Activated T-cell treated with anti-CD3 and anti-CD28 coated beads, Interleukin-2, amount 50 U/mL, for 72 hours (primary cell): ENCODE measurements at places on chromosomes 7 and 10.

- DNase-seq = no peak
These were observed 678.4 kb downstream of the PHTF2 start for GRCh38 chr7:78476851-78477405.

DNA sequence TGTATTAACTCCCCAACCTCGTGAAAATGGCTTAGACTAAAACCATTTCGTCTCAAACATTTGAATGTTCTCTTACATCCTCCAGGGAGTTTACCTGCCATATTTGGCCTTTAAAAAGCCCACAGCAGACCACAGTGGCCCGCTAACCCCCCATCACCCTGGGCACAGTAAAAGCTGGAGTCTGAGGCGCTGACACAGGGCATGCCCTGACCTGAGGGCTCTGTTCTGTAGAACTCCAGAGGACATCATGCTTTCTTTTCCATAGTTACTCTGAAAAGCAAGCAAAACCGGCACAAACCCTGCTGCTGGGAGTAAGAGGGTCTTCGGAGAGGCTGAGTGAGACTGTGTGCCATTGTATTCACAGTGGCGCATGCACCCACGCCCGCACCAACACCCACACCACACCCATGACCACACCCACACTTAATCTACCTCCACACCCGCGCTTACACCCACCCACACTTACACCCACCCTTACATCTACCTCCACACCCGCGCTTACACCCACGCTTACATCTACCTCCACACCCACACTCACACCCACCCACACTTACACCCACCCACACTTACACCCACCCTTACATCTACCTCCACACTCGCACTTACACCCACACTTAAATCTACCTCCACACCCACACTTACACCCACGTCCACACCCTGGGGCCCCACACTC, 32.1 kb downstream of the LRRC27 start:
- no peak for DNase-seq

GRCh38 chr7:99203092-99203491, 4.8 kb downstream of the KPNA7 start:
- no peak for DNase-seq

GRCh38 chr7:75906991-75907667, 7.8 kb upstream of the POR start:
- no peak for DNase-seq

DNA sequence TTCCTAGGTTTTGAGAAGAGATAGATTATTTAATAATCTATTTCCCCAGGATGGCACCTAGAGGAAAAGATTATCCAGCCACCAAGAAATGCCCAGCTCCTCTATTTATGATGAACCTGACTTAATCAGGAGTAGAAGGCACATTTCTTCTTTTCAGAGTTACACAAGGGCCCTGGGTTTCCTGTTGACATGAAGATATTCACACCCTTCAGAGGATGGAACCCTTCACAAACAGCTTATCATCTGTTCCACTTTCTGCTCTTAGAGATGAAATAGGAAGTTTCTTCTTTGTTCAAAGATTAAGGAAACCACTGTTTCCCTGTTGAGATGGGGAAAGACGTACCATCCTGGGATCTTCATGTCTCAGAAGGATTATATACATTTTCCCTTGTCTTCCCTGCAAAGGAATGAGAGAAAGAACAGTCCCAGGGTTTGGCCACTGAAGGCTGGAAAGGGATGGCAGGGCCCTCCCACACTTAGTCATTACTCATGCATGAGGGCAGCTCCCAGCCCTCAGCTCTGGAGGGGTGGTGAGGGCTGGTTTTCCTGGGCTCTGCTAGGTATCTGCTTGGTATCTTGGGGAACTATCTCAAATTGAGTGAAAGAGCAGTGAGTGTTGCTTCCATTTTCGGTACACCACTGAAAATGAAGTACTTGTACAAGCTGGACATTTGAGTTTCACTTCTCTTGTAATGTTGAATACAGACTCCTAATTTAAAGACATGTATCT, 64.0 kb downstream of the MTPAP start:
- no peak for DNase-seq

- no peak for DNase-seq
These were observed 396.5 kb downstream of the ADRA2A start for GRCh38 chr10:111473361-111473760.

DNA sequence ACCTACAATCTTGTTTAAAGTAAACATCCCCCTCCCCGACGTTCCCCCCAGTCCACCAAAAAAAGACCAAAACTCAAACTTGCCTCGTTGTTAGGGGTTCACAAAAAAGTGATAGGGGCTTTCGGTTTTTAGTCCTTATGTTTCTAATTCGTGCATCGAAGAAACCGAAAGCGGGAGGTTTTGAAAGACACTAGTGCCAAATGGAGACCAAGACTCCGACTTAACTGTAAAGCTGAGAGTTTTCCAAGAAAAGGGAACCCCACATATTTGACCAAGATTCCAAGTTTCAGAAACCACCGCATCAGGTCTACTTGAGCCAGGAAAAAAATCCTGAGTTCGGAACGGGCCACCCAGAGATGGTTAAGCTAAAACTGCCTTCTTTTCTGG, 534 bp downstream of the PSMA2 start:
- no peak for DNase-seq

DNA sequence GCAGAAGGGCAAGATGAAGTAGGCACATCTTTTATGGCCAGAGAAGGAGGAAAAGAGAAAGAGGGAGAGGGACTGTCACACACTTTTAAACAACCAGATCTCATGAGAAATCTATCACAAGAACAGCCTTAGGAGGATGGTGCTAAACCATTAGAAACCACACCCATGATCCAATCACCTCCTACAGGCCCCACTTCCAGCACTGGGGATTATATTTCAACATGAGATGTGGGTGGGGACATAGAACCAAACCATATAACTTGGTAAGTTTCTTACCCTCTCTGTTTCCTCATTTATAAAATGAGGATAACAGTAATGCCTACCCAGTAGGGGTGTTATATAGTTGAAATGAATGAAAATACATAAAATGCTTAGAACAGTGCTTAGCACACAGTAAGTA, 66.0 kb downstream of the CHCHD3 start:
- no peak for DNase-seq

DNA sequence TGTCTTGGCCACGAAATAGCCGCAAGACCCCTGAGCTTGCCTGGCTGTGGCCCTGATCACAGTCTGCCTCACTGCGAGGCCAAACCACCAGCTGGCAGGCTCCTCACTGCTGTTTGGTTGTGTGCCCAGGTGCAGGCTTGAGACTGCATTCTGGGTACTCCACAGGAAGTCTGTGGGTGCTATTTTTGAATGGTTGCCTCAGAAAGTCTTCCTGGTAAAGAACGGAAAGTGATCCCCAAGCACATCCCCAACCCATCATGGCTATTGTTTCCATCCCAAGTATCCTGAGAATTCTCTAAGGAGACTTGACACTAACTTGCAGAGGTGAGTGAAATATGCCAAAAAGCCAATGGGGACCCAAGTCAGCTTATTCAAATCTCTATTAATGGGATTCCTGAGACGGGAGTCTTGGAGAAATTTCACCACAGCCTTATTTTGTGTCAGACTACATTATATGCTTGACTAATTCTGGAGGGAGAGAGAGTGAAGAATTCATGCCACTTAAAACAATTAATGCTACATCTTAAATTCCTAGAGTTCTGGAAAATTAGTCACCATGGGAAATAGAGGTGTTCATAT, 170.9 kb downstream of the RAMP3 start:
- no peak for DNase-seq

DNA sequence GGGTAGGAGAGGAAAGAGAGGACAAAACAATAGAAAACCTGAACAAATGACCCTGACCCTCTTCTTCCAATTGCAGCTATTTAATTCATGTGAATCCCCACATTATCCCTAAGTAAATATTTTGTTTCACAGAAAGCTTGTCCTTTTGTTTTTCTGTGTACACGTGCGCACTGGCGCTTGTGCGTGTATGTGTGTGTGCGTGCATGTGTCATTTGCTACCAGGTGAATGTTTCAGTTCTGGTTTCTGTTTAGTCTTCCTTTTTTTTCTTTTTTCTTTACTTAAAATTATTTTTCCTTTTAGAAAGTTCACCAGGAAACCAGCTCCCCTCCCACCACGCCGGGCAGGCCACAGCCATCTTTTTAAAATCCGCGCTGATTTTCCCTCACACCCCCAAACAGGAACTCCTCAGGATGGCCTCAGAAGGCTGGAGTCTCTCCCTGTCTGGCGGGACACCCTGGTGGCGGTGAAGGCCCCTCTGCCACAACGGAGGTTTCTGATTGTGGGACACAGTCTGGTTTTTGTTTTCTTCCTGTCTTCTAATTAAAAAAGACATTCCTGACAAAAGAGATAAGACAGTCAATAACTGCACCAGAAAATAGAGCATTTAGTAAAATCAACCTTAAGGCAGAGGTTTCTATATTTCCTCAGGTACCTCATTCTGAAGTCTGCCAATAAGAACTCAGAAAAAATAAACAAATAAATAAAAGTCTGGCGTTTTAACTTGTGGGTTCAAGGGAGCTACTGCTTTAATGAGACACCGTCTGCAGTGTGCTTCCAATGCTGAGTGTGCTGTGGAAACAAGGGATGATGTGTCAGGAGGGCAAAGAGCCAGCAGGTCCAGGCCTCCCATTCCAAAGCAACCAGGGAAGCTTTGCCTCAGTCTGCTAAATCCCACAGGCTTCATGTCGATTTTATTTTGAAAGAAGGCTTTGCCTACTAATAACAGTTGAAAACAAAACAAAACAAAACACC, 17.4 kb downstream of the IRF5 start:
- no peak for DNase-seq

DNA sequence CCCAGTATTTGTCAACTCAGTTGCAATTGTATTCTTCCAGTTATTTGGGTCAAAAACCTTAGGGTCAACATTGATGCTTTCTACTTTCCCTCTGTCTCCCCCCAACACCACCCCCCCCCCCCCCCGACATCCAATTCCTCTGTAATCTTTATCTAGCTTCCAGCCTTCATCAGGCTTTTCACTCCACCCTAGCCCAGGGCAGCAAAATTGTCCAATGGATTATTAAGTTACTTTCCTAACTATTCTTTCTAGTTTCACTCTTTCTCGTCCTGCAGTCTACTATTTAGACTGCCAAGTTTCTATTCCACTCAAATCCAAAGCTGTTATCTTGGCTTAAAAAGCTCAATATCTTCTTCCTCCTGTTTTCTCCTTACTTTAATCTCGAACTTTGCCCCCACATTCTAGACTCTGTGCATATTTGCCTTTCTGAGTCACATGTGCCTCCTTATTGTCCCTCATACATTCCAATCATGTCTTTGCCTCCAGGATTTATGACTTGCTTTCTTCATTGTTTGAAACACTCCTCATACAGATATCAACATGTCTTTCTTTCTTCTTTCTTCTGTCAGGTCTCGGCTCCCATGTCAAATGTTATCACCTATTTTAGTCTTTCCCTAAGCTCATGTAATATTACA, 196.6 kb upstream of the TMEM196 start:
- no peak for DNase-seq

DNA sequence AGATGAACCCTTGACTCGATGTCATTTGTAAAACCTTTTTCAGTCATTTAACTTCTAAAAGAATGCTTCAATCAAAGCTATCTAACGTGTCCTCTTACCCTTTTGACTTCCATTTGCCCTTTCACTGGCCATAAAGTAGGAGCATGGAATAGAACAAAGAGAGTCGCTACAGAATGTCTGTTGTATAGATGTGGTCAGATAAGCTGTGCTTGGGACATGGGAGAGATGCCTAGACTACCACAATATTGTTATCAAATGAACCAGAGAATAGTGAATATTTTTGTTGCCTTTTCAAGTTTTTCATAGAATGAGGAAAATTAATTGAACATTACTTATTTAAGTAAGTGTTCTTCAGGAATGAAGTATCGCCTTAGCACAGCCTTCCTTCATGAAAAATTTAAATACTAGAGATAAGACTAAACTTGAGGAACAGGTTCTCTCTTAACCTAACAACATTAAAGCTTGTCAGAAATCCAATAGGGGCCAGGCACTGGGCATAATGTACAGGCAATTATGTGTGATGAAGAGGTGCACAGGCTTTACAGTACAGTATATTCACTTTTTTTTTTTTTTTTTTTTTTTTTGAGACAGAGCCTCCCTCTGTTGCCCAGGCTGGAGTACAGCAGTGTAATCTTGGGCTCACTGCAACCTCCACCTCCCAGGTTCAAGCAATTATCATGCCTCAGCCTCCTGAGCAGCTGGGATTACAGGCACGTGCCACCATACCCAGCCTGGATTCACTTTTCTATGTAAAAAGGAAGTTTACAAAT, 7.5 kb upstream of the KMT2E start:
- no peak for DNase-seq

DNA sequence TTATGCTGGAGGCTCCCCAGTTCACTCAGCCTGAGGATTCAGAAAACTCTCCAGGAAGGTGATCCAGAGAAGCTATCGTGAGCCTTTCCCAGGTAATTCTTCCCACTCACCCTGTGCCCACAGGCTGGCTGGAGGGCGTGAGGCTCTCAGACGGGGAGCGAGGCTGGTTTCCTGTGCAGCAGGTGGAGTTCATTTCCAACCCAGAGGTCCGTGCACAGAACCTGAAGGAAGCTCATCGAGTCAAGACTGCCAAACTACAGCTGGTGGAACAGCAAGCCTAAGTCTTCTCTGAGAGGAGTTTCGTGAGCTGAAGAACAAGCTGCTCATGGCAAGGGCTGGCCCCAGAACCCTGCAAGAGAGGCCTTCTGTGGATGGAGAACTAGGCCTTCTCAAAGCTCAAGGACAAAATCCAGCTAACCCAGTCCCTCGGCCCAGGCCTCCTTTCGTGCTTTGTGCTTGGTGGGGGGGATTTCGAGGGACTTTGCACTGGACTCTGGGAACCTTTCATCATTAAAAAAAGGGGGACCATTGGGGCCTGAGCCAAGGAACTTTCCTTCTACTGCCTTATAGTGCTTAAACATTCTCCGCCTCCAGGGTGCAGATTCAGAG, 23.6 kb downstream of the NOBOX start:
- no peak for DNase-seq

DNA sequence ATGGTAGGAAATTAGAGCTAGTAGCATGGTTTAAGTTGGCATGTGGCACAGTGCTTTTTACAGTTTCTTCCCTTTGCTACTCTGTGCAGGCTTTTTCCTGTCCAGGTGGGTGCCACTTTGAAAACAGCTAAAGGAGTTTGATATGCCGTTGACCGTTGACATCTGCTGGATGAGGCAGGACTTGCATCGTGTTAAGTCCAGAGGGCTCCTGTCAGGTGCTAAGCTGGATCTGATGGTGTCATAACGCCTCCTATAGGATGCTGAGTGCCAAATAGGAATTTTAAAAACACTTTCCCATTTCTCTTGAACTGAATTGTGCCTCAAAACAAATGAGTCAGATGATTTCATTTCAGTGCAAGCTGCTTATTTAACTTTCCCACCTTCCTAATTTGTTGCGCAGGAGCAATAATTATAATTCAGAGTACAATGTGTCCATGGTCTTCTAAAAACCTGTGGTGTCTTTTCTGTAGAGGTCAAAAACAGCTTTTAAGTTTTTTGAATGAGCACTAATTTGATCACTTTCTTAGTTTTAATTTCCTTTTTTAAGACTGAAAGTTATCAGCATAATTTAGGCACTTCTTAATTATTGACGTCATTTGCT, 178.3 kb downstream of the CDCA7L start:
- peak; percentile 16 for DNase-seq

DNA sequence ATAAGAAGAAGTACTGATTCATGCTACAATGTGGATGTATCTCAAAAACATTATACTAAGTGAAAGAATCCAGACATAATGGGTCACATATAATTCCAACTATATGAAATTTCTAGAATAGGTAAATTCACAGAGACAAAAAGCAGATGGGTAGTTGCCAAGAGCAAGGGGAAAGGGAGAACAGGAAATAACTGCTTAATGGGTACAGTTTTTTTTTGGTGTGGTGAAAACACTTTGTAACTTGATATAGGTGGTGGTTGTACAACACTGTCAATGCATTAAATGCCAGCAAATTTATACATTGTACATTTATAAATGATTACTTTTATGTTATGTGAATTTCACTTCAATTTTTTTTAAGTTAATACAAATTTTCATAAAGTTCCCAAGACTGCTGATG, 19.4 kb upstream of the LRRN3 start:
- no peak for DNase-seq
